ENCODE measurements at places on chromosomes 1 and 21.
A peak's percentile ranks its signal among the peaks of the same experiment; 100 is the strongest.

DNA sequence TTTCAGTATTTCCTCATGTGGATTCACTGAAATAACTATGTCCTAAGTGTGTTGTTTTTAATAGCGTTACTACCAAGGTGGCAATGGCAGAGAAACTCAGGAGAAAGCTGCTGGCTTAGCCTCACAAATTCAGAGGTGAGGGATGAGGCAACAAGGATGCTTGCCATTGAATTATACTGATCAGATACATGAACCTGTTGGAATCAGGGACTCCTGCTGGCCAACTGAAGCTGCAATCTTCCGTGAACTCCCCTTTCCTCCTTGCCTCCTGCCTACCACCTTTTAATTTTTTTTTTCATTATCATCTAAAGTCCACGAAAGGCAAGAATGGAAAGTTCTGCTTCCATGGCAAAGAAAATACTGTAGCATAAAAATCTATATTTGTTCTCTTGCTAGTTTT, 254.7 kb downstream of the NFIA start:
- DNase-seq: no peak

- no peak for DNase-seq
Measured at GRCh38 chr1:14254251-14254650, 344.2 kb upstream of the KAZN start.

GRCh38 chr1:23506376-23507107, 22.6 kb upstream of the ASAP3 start:
- no peak for DNase-seq

DNA sequence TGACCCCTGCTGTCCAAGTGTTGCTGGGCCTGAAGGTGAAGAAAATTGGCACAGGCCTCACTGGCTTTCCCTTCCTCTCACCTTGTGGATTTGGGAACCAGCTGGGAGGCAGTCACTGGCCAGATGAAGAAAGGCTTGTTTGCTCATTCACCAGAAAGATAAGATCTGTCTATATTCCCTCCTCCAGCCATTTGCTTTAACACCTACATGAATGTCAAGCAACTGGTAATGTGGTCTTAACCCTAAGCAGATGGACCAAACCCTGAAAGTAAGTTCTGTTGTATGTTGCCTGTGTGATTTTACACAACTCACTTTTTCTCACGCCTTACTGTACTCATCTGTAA, 10.3 kb upstream of the SRRM1 start:
- DNase-seq: no peak

GRCh38 chr1:151472856-151473731, 13.8 kb upstream of the POGZ start:
- DNase-seq: no peak

GRCh38 chr1:63407002-63407401, 39.6 kb downstream of the ALG6 start:
- DNase-seq: no peak

DNA sequence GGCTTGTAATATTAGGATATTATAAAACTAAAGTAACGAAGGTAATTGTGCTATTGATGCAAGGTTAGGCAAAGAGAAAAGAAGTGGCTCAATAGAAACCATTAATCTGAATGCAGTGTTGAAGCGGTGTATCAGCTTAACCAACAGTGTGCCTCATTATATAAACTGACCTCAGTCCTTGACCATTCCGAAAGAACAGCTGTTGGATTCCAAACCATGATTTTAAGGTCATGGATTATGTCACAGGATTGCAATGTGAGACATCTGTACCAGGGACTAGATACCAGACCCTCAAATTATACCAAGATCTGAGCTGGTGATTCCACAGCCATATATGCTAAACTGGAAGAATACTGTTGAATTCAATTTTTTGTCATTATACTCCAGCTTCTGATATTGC, 134.2 kb upstream of the HP1BP3 start:
- no peak for DNase-seq

DNA sequence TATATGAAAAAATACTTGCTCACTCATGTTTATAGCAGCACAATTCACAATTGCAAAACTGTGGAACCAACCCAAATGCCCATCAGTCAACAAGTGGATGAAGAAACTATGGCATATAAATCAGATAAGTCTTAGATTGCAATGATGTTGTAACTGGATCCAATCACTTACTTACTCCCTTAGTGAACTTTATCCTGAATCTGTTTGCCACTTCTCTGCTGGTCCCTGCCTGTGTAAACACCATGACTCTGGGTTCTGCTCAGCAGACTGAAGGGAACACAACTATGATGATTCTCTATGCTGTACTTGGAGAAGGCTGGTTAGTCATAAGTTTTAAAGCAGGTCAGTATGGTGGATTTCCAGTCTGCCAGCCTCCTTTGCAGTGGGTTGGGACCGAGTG, 391.2 kb downstream of the RWDD3 start:
- no peak for DNase-seq

DNA sequence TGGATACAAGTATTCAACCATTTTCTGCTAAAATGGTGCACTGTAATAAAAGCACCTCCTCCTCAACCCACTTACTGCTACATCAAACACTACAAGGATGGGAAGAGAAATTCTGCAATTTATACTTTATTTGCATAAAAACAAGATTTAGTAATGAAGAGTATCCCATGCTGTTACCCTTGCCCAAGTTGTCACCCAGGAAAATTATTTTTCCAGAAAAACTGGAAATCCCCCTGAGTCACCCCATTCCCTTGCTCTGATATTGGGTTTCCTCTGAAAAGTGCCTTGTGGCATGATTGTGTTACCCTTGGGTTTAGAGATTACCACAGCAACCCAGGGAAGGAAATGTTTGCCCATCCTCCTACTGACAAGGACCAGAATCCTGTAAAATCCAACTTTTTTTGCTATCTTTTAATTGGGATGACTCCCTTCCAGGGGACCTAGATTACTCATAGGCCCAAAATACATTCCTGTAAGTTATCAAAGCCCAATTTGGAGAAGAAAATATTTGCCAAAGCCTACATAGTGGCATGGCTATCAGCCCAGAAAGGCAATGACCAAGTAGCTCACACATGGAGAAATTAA, 16.5 kb upstream of the ZC3H11B start:
- no peak for DNase-seq

DNA sequence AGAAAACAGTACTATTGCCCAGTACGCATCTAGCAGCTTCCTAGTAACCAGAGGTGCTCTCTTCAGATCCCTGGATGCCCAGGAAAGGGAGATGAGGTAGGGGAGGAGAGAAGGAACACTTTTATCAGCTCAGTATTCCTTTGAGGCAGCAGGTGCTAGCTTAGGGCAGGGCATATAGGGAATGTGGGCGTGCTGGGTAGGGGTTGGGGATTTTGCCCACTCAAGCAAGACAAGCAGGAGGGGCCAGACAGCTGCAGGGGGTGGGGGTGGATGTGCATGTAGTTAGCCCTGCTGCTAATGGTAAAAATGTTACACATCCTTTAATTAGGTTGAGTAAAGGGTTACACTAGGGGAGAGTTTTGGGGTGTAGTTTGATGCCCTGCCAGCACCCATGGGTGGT, 18.1 kb upstream of the AVPR1B start:
- peak; percentile 56 for DNase-seq

- no peak for DNase-seq
Measured at GRCh38 chr21:45514311-45515021, 27.8 kb downstream of the SLC19A1 start.

DNA sequence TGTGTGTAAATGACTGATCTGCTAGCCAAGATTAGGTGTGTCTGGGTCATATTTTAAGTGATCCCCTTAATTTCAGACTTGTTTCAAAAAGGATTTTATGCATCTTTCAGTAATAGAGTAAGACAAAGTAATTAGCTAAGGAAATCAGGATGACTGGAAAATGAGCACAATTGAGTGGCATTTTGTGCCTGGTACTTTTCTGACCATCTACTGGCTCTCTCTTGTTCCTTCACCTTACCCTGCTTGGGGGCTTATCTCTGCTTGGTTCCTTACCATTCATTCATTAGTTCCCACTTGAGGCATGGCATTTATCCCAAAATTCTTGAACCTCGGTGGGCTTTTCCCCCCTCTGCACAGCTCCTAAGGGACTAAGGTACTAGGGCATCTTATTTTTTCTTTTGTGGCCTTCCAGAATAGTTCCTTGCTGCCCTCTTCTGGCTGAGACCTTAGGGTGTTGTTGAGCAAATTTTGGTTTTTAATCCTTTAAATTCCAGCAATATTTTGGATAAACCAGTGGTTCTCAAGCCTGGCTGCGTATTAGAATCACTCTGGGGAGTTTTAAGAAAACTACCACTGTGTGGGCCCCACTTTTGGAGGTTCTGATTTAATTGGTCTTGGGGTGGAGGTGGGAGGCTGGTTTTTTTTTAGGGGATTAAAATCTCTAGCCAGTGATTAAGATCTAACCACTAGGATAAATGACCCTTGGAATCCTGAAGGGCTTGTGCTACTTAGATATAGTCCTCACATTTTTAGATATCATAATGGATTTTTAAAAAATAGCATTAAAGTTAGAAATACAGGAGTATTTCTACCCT, 50.8 kb downstream of the HS2ST1 start:
- DNase-seq: peak; percentile 29

DNA sequence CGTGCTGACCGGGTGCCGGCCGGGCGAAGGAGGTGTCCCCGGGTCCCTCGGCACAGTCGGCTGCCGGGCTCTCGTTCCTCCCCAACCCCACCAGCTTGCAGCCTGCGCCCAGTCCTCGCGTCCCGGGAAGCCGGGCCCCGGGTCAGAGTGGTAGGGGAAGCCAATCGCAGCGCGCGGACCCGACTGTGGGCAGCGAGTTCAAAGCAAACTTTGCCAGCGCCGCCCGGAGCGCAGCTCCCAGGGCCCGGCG, 328 bp downstream of the MYCL start:
- DNase-seq: peak; percentile 100

DNA sequence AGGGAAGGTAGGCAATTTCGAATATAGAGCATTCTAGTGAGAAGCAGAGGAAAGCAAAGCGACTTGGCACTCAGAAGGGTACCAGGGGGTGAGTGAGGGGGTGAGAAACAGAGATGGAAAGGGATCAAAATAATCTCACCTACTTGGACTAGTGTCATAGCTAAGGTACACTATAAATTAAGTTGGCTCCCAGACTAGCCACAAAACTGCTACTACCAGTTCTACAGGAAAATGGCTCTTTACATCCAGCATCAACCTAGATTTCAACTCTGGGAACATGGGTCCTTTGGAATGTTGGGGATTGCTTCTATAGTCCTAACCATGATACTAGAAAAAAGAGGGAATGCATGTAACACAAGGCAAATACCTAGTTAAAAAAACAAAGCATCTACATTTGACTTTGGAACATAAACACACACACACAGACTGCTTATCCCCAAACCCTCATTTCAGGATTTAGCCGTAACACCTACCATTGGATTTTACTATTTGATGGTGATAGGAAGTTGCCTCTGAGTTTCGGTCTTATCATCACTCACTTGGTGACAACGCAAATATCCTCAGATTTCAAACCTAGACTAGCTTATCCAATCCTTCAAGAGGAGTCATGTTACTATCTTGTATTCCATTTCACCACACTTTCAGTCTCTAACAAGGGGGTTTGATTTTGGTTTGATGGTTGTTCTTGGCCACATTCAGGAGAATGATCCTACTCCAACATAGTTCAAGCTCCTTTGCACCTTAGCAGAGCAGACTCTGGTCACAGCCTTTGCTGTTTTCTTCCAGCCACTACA, 5.6 kb downstream of the ZBTB21 start:
- DNase-seq: no peak

- no peak for DNase-seq
Measured at GRCh38 chr1:110208916-110209645, 1.0 kb upstream of the KCNC4 start.

GRCh38 chr1:90719330-90720144, 2.4 kb upstream of the BARHL2 start:
- no peak for DNase-seq

- DNase-seq: no peak
Measured at GRCh38 chr21:35488946-35489345, 439.8 kb upstream of the RUNX1 start.

Measured in NCI-H1694 treated with DMSO at 0.1 percent for 48 hours (cell line).